ENCODE measurements at places on chromosomes 4 and X.
A peak's percentile ranks its signal among the peaks of the same experiment; 100 is the strongest.

DNA sequence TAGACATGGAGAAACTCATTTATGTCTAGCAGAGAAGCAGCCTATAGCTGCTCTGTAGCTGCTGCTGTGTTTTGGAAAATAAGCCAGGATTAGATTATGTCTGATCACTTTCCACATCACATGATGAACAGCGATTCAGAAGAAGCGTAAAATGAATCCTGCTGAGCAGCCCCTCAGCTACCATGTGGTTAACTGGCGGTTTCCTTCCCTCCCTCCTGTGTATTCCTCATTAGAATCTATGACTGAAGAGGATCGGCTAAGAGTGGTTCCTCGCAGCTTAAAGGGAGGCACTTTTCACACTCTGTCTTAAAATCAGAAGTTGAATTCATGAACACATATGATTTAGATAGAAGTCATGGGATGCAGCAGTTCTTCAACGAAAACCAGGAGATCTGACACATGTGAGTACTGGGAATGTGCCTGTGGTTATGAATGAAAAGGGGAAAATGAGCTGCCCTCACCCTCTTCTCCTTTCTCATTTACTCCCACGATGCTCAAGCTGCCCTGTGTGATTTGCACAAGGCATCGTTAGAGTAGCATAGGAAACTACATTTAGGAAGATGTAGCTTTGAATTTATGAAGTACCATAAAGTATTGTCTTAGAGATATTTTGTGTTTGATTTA is at the start of gene PPEF1:
TSS of gene PPEF1 (plus strand) at position 220 of the 624 bp plus-strand sequence. CDS start at position 356, 136 bp downstream.
- no peak for DNase-seq

GRCh38 chr4:115763051-115763450 is 649.6 kb upstream of the NDST4 start:
- no peak for DNase-seq

DNA sequence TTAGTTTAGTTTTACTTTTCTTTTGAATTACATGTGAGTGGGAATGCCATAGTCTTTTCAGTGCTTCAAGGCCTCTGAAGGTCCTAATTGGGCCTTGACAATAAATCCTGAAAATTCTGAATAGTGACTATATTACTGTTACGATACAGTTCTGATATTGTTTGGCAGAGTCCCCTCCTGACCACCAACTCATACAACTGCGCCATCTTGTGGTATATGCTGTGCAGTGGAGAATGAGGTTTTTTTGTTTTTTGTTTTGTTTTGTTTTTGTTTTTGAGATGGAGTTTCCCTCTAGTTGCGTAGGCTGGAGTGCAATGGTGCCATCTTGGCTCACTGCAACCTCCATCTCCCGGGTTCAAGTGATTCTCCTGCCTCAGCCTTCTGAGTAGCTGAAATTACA is 56.6 kb upstream of the CHRDL1 start:
- DNase-seq, result peak; percentile 5

DNA sequence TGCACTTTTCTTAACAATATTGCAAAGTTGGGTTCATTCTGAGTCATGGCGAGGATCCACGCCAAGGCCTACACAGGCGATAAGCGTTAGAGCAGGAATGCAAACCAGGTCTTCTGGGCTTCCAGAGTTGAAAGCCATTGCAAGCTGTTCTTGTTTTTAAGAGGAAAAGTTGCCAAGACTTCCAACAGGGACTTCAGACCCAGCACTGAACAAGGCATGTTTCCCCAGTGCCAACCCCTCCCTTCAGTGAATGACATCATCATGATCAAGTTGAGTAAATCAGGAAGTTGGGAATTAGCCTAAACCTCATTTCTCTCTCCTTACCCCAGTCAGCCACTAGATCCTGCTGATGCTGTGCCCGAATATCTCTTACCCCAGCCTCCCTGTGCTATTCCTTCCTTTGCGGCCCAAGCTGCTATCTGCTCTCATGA is 355.1 kb downstream of the HS3ST1 start:
- DNase-seq, result no peak

DNA sequence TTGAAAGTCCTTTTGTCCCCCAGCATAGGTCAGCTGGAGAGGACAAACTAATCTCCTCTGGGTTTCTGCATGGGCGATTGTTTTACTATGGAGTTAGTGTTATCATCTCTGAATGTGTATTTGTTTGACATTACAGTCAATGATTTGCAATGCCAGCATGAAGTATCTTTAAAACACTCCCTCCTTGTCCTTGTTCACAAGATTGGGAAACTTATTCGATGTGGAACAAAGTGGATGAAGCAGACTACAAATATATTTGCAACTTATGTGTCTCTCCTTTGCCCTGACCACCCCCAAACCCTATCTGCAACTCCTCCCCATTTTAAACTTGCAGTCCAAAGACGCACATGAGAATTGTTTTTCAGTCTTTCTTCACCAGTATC is 1.5 kb upstream of the PITX2 start:
- no peak for DNase-seq

DNA sequence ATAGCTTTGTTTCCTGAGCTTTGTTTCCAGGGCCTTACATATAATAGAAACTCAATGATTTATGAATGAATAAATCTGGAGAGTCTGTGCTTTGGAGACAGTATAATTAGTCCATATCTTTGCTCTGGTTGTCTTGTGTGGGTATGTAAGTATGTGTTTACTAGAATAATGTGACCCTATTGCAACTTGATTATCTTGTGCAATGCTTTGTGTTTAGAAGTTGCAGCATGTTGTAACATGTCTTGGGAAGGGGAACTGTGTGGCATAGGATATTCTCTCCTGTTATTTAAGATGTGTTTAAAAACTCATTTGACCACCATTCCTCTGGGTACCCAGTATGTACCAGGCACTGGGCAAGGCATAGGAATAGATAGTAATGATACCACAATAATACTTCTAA is 6.1 kb downstream of the SPATA18 start:
- DNase-seq, result no peak

GRCh38 chr4:161320377-161320776 is 843.4 kb downstream of the FSTL5 start:
- no peak for DNase-seq

DNA sequence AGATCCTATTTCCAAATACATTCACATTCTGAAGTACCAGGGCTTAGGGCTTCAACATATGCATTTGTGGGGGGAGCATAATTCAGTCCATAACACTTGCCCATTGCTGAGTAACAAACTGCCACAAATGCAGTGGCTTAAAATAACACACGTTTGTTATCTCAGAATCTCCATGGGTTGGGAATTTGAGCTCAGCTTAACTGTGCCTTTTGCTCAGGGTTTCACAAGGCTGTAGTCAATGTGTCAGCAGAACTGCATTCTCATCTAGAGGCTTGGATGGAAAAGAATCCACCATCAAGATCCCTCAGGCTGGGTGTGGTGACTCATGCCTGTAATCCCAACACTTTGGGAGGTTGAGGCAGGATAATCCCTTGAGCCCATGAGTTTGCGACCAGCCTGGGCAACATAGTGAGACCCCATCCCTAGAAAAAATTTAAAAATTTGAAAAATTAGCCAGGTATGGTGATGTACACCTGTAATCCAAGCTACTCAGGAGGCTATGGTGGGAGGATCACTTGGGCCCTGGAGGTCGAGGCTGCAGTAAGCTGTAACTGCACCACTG is 25.8 kb upstream of the TBL1X start:
- no peak for DNase-seq

DNA sequence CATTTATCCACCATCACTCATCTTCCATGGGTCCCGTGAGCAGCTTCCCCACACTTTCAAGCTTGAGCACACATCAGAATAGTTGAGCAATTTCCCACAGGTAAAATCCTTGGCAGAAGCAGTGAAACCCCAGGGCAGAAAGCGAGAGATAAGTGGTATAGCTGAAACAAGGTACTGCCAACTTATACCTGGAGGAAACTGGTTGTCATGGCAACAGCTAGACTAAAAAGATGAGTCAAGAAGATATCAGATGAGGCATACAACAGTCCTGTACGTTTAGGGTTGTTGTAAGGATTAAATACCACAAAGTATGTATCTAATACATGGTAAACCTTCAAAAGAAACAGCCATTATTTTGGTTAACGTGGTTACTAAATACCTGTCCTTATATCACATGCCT is 66.9 kb upstream of the PHOX2B start:
- no peak for DNase-seq

- DNase-seq, result no peak
Measured at GRCh38 chr4:182507805-182508204, 264.6 kb downstream of the TENM3 start.

DNA sequence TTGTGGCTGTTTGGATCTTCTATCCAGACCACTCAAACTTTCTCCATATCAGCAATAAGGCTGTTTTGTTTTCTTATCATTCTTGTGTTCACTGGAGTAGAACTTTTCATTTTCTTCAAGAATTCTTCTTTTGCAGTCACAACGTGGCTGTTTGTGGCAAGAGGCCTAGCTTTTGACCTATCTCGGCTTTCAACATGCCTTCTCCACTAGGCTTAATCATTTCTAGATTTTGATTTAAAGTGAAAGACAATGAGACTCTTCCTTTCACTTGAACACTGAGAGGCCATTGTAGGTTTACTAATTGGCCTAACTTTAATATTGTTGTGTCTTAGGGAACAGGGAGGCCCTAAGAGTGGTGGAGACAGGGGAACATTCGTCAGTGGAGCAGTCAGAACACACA is 19.1 kb downstream of the FGF2 start:
- no peak for DNase-seq

DNA sequence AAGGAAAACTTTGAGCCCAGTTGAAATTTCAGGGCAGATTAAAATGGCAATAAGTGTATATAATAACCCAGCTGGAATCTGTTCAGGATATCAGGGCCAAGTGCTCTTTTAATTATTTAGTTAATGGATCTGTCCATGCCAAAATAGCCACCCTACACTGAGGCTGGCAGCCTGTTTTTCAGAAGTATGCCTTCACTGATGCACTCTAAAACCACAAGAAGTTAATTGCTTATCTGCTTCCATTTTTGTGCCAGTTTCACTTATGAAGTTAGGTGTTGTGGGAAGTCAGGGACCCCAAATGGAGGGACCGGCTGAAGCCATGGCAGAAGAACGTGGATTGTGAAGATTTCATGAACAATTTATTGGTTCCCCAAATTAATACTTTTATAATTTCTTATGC is 960.3 kb downstream of the C4orf33 start:
- no peak for DNase-seq

GRCh38 chr4:3519468-3520264 is 12.6 kb downstream of the LRPAP1 start:
- DNase-seq, result no peak

DNA sequence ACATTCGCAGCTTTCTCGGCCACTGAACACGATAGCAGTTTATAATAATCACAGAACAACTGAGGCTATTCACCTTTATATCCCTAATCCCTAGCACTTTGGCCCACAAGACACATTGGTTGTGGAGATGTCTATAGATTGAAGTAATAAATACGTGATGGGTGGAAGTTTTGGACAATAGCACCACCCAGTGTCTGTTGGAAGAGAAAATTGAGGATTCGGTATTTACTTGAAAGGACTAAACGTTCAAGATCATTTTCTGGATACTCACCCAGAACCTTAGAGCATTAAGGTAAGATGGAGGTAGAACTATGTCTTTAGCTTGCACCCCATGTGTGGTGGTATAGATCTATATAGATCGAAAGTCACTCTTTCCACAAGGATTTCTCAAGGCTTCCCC is 787 bp upstream of the TMSB15A start:
- no peak for DNase-seq

GRCh38 chrX:149013081-149013480 is 492.0 kb downstream of the IDS start:
- DNase-seq, result no peak

DNA sequence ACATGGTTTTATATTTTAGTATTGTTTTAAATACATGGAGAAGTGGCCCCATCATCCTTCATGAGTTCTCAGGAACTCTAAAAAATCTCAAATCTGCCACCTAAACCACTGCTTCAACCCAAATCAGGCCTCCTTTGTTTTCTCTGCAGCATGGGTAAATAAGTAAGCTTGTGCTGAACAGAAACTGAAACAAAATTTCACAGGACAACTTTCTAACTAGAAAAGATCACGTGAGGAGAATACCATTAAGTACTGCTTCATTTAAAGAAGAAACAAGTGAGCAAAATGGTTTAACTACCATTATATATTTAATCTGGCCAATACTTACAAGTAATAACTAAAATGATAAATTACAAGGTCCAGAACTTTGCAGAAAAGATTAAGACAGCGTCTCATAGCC is 2.5 kb downstream of the ARAP2 start:
- peak; percentile 43 for DNase-seq

- peak; percentile 10 for DNase-seq
Measured at GRCh38 chr4:74531963-74532794, 87.2 kb downstream of the AREG start.

DNA sequence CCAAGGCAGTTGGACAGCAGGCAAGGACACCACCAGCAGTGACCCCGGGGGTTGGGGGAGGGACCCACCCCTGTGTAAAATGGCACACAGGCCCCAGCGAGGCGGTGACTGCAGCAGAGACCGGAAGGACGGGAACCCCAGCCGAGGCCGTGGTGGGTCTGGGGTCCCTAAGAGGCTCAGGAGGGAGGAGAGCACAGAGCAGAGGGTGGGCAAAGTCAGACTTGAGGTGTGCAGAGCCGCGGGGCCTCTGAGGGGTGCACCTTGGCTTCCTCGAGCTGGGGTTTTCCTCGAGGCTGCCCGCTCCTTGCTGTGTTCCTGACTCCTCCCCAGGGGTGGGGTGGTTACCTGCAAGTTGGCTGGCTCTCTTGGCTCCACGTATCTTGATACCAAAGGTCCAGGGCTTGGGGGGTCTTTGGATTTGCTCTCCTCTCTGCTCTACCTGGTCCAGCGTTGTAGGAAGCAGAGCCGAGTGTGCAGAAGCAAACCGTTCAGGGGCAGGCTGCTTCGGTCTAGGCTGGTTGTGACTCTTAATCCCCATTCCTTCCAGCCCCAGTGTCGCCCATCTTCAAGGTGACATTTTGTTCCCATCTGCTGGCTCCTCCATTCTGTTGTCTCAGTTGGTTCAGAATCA is 37.9 kb upstream of the SORCS2 start:
- no peak for DNase-seq

DNA sequence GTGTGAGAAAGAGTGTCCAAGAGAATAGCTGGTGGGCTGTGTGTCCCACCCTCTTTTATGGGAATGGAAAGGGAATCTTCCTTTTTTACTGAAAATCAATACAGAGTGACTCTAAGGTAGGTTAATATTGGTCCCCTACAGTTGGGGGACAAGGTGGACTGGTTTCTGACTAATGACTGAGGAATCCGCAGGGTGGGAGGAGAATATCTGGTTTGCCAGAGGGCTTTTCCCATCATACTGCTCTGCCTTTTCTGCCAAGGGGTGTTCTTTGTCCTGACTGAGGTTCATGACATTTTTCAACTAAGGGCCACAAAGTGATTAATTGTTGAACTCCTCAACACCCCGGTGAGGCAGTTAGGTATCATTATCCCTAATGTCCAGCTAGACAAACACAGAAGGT is 261.6 kb downstream of the SPATA18 start:
- no peak for DNase-seq

- DNase-seq, result no peak
Measured at GRCh38 chr4:19694812-19695211, 556.9 kb upstream of the SLIT2 start.

DNA sequence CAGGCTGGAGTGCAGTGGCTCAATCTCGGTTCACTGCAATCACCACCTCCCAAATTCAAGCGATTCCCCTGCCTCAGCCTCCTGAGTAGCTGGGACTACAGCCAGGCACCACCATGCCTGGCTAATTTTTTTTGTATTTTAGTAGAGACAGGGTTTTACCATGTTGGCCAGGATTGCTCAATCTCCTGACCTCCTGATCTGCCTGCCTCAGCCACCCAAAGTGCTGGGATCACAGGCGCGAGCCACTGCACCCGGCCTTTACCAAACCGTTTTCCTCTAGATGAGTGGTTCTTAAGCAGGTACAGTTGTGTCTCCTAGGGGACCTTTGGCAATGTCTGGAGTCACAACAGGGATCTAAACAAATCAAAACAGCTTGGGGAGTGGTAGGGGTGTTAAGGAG is 11.6 kb downstream of the AMELX start:
- no peak for DNase-seq

- DNase-seq, result no peak
Measured at GRCh38 chr4:7983296-7983695, 43.6 kb upstream of the AFAP1 start.

All from activated CD4-positive, alpha-beta T cell treated with anti-CD3 and anti-CD28 coated beads, Interleukin-2, amount 10 ng/mL, durations not matched to agents 7 days and 5 days (primary cell).